CD4-positive, alpha-beta T cell treated with Interleukin-6 for 4 hours (primary cell): ENCODE measurements at places on chromosomes 2 and 18.

DNA sequence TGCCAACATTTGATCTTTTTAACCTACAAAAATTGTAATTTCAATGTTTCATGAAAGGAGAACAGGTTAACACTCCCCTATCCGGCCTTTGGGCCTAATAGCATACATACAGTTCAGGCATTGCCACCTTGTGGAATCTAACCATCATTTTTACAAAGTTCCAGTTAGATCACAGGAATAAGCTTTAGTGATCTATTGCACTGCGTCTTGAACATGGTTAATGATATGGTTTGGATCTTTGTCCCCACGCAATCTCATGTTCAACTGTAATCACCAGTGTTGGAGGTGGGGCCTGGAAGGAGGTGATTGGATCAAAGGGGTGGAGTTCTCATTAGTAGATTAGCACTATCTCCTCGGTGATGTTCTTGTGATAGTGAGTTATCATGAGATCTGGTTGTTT lies 58.2 kb upstream of the NEUROD1 start:
- no peak for DNase-seq

DNA sequence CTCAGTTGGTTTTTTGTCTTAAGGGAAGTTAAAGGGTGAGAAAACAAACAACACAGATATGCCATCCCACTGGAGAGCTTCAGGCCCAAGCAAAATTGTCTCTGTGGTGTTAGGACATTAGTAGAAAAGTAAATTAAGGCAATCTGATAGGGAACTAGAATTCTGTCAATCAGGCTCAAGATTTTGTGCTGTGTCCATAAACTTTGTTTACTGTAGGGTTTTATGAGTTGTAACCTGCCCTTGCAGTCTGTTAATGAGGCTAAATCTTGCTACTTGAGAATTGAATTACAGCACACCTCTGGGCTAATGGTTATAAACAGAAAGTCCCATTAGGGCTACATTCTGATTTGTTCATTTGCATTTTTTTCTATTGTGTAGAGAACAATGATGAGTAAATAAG lies 78.0 kb upstream of the OTX1 start:
- no peak for DNase-seq

GRCh38 chr2:100240386-100240785 lies 81.9 kb downstream of the LONRF2 start:
- no peak for DNase-seq

GRCh38 chr2:124662946-124663644 lies 638.0 kb downstream of the CNTNAP5 start:
- DNase-seq, result no peak

- no peak for DNase-seq
Measured at GRCh38 chr2:196821195-196821594, 12.0 kb upstream of the C2orf66 start.
